T-helper 17 cell (primary cell): ENCODE measurements at places on chromosomes 12 and 14.

- DNase-seq = no peak
Measured at GRCh38 chr12:2333491-2334195, 280.9 kb downstream of the CACNA1C start.

- DNase-seq = no peak
Measured at GRCh38 chr14:87491816-87492215, 501.2 kb downstream of the GALC start.

- DNase-seq = no peak
Measured at GRCh38 chr12:92674500-92674899, 28.3 kb upstream of the PLEKHG7 start.

GRCh38 chr12:65881348-65881961, 57.2 kb downstream of the HMGA2 start:
- DNase-seq = no peak

DNA sequence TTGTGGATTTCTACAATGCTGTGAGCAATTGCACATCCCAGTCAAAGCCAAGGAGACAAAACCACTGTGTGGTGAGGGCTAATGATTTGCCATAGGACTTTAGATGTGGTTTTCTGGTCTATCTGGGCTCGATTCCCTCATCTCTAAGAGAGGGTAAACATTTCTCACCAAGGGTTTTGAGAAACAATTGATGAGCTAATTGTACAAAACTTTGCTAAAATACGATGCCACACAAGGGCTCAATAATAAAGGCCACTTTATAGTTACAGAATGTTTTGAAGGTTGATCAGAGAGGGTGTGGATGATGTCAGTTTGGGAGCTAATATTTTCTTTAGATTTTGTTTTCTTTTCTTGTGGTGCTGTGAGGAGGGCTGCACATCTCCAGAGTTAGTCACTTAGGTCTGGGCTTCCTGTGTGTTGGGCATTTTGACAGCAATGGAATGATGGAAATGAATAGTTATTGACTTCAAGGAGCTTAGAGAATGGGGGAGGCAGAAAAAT, 60.8 kb upstream of the SLC38A4 start:
- DNase-seq = no peak

DNA sequence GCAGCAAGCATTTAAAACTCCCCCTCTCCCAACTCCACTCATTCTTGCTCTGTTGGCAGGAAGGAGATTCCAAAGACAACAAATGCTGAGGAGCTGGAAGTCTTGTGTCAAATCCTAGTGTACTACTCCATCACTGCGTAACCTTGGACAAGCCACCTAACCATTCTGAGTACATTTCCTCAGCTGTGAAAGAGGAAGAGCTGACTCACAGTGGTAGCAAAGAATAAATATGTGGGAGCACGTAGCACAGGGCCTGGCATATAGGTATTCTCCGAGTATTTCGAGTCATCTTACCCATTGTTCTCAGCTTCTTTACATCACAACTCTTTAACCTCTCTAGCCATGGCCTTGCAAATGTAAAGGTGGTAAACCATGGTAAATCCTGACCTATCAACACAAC, 28.7 kb downstream of the EGLN3 start:
- DNase-seq = no peak

DNA sequence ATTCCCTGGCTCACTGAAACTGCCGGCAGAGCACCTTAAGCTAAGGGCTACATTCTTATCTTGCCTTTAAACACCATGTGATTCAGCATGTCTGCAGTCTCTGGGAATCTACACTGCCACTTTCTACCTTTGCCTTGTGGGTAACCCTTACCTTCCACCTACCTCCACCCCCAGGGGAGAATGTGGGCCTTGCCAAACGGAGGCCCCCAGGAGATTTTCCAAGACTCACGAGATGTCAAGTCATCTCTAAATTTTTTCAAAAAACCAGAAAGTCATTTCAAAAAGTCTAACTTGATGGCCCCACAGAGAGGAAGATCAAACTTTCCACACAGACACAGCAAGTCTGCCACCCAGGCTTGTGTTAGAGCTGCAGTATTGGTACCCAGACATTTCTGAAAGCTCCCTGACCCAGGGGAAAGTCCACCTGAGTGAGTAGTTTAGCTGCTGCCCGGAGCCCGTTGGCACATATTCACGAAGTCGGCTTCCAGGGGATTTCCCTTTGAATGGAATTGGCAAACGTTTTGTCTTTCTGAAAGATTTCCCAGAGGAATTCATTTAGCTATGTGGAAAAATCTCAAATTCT, 4.7 kb upstream of the PSMA6 start:
- no peak for DNase-seq

DNA sequence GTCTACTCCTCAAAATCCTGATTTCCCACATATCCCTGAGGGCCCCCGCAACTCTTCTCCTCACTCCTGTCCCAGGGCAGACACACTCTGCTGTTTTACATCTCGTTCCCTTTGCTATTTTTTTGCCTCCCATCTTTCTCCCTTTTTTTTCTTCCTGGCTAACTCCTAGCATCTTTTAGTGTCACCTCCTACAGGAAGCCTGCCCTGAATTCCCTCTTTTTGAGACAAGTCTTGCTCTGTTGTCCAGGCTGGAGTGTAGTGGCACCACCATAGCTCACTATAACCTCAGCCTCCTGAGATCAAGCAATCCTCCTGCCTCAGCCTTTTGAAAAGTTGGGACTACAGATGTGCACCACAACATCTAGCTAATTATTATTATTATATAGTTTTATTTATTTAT, 13.3 kb downstream of the MORN3 start:
- no peak for DNase-seq

GRCh38 chr14:93281937-93282336, 50.9 kb downstream of the BTBD7 start:
- DNase-seq = no peak

- DNase-seq = no peak
Measured at GRCh38 chr14:53840444-53840843, 116.2 kb downstream of the BMP4 start.

GRCh38 chr12:69022674-69023073, 89.7 kb upstream of the CPM start:
- no peak for DNase-seq

GRCh38 chr12:47377414-47378221, 297.9 kb upstream of the AMIGO2 start:
- no peak for DNase-seq

- no peak for DNase-seq
Measured at GRCh38 chr12:98719515-98720504, 74.7 kb downstream of the APAF1 start.

DNA sequence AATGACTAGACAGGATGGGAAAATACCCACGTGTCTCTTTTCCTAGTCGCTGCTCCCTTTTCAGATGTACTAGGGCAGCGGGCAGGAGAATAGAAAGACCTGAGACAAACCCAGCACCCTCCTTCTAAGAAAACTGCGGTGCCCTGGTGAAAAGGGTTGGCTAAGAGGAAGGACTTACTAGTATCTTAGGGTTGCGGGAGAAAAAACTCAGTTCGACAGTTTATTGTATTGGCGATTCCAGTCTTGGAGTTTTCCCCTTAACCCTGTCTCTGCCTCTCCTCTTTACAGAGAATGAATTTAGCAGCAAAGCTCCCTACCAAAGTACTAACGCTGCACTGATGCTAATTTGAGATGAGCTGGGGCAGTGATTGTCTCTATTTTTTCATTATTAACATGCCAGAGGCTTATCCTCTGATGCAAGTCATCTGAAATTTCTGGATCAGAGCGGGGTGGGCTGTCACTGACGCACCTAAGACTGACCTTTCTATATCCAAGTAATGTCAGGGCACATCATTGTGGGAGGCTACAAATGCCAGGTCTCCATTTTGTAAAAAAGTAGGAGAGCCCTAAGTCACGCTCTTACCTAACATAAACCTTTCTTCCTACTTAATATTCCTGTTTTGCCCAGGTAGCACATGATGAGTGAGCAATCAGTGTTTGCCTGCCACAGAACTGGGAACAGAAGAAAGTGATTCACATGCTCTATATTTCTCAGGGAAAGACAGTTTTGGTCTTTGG, 916 bp upstream of the PAWR start:
- DNase-seq = no peak

DNA sequence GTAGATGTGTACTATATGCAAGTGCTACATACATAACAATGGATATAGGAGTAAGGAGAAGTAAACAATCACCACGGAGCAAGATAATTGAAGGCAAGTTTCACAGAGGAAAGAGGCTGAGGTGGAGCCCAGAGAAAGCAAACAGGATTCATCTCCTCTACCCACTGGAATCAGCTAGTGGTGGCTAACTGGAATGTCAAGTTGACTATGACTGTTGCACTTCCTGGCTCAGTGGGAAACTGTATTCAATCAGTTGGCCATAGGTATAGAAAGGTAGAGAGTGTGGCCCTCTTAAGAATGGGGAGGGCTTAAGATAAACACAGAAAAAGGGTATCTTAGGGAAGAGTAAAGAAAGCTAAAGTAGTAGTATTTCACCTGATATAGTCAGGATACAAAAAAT, 62.4 kb downstream of the MAP4K5 start:
- no peak for DNase-seq

DNA sequence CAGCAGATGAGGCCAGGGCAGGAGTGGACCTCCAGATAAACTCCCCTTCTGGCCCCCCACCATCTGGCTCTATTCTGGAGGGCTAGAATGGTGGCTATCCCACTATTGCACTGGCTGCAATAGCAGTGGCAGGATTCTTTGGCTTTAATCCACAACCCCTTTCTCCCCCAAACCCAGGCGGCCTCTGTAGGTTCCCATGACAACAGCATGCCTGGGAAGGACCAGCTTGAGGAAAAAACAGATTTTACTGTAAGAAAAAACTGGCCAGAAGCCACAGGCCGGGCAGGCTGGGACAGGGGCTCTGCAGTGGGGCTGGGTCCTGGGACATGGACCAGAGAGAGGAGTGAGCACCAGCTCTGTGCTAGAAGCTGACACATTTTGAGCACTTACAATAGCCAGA, 13.6 kb upstream of the ACVR1B start:
- DNase-seq = no peak

DNA sequence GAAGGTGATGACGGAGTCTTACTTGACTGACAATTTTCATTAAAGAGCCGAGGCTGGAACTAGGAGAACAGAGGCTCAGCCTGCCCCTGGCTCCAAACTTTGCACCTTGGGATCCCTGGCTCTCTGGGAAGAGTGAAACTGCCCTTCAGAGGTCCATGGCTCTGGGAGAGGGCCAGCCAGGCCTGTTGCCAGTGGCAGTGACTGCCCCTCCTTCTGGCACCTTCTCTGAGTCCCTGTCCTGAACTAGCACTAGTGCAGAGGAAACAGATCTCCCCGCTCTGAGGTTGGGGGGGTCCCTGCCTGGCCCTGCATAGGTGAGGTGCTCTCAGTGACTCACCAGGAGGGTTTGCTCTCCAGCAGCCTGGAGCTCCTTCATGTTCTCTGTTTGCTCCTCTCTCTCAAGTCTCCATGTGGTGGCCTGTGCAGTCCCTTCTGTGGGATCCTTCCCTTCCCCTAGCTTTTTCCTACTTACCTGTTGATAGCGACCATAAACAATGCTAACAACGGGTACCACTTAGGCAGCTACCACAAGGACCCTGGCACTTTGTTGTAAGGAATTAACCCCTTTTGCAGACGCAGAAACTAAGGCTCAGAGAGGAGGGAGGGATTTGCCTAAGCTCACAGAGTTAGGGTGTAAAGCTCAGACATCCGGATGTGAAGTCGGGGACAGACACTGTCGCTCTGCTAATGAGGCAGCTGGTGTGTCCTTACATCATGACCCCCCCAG, 22.4 kb downstream of the FAM222A start:
- peak; percentile 3 for DNase-seq

GRCh38 chr12:99759444-99759843, 111.9 kb downstream of the GARIN6 start:
- no peak for DNase-seq

DNA sequence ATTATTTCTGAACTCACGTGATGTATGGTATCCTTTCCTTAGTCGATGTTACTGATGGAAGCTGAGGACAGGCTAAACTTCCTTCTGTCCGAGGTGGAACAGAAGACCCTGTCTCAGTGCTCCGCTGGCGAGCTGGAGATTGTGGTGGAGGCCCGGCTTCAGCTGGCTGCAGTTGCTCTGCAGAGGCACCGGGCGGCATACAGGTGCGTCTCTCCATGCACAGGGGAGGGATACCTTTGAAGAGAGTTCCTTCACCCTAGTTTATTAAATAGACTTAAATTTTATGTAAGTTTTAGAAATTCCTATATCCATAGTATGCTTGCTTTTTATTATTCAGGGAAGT, 186.7 kb upstream of the NEDD1 start:
- no peak for DNase-seq

- DNase-seq = no peak
Measured at GRCh38 chr12:27580561-27581330, 56.7 kb downstream of the PPFIBP1 start.

DNA sequence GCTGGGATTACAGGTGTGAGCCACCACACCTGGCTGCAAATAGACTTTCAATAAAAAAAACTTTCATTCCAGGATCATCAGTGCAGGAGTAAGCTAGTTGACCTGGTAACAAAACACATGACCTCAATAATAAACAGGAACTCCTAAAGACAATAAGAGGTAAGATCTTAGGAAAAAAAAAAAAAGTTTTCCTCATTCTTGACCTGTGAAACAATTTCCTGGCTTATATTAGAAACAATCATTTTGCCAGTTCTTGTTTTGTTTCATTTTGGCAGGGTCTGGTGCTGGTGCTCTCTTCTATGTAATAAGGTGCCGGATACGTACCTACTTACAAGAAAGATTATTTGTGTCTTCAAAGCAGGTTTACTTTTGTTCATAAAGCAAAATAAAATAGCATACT, 90.6 kb upstream of the AMN1 start:
- DNase-seq = no peak

DNA sequence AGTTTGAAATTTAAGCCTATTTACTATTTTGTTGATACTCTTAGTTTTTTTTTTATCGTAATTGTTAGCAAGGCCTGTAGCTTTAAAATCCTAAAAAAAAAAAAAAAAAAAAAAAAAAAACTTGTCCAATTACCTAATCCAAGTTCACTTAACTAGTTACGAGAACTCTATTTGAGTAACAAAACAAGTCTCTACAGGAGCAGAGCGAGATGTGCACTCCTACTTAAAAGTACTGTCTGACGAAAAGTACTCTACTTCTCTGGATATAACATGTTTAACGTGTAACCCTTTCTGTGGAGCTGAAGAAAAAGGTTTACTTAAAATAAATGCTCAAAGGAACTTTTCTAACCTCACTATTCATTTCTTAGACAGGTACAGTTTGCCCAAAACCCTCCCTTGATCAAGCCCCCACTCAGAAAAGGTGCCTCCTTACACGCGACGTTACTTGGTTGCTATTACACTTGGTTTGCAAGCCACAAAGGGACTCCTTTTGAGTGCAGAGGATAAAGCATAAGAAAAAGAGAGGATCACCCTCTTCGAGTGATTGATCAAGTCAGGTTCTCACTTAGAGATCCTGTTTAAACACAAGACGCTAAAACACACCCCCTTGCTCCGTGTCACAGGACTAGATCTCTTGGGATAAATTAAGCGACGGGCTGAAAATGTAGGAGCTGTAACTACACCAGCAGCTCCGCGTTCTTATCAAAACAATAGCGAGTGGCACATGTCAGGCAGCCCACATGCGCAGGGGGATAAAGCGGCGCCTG, 2.2 kb downstream of the BAZ1A start:
- no peak for DNase-seq

- DNase-seq = no peak
Measured at GRCh38 chr12:7375145-7375543, 68.8 kb downstream of the CD163L1 start.

GRCh38 chr12:63994704-63995103, 150.2 kb downstream of the SRGAP1 start:
- DNase-seq = no peak

GRCh38 chr12:13436696-13437391, 240.3 kb downstream of the EMP1 start:
- no peak for DNase-seq
